Stimulated activated CD8-positive, alpha-beta memory T cell treated with anti-CD3 and anti-CD28 coated beads, Interleukin-15, amount 100 ng/mL, for 4 hours (primary cell): ENCODE measurements at places on chromosomes 11 and 22.

DNA sequence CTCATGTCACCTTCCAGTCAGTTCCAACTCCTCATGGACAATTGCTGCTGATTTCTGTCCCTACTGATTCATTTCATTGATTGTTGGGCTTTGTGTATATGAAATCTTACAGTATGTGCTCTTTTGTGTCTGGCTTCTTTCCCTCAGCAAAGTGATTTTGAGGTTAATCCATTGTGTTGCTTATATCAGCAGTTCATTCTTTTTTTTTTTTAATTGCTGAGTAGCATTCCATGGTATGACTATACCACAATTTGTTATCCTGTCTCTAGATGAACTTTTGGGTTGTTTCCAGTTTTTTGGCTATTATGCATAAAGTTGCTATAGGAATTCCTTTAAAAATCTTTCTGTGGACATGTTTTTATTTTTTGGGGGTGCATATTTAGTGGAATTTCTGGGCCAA lies 59.9 kb downstream of the NXPE1 start:
- no peak for DNase-seq

GRCh38 chr11:57131080-57131790 lies 50.5 kb upstream of the LRRC55 start:
- DNase-seq = no peak

- DNase-seq = no peak
Measured at GRCh38 chr22:20779014-20779817, 5.3 kb downstream of the SERPIND1 start.

DNA sequence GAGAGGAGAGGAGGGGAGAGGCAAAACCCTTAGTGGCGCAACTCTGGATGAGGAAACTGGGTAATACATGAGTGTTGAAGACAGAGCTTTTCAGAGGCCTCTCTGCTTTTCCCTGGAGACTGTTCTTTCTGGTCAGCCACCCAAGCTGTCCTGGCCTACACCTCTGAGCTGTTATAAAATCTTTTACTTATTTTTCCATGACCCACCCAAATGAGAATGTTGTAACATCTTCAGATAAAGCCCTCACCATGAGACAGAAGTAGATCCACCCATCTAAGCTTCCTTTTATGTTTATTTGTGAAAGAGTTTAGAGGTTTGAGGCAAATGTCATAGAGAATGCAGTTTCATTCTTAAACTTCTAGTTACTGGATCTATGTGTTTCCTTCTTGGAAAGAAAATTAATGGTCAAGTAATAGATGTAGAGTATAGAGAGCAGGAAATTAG lies 20.3 kb upstream of the APLP2 start:
- DNase-seq = no peak

- DNase-seq = no peak
Measured at GRCh38 chr11:86040919-86041850, 27.7 kb downstream of the PICALM start.

GRCh38 chr11:10459029-10459970 lies 4.2 kb downstream of the AMPD3 start:
- peak; percentile 43 for DNase-seq

- no peak for DNase-seq
Measured at GRCh38 chr11:79018371-79018849, 422.4 kb downstream of the TENM4 start.

- no peak for DNase-seq
Measured at GRCh38 chr11:14618060-14618459, 25.5 kb upstream of the PDE3B start.

DNA sequence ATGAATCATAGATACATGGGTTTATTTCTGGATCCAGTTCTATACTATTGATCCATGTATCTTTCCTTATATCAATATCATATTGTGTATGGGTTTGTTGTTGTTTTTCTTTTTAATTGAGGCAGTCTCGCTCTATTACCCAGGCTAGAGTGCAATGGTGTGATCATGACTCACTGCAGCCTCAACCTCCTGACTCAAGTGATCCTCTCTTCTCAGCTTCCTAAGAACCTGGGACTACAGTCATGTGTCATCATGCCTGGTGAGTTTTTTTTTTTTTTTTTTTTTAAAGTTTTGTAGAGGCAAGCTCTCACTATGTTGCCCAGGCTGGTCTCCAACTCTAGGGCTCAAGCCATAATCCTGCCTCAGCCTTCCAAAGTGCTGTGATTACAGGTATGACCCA lies 1589.4 kb upstream of the TENM4 start:
- no peak for DNase-seq

DNA sequence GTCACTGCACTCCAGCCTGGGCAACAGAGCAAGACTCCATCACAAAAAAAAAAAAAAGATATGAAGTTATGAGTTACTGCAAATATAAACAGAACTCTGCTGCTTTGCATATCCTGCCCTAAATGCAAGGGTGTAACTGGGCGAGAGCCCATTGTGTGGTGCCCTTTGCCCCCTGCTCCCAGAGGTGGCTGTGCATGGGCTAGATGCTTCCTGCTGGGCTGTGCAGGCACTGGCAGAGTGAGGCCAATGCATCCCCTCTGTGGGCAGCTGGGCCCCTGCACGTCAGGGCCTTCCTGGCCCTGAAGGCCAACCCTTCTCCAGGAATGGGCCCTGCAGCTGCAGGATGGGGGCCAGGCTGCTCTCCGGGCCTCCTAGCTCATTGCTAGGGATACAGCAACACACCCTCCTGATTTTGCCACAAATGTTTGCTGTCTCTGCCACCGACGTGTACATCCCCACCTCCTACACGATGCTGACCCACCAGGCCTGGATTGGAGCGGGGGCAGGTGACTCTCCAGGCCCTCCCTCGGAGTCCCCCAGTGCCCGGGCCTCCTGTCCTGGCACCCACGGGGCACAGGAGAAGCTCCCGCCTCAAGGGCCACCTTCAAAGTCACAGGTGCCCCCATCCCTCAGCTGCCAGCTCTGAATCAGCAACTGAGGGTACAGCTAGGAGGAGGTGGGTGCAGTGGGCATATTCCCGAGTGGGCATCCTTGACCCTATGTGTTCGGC lies 40.7 kb upstream of the COMT start:
- DNase-seq = no peak

DNA sequence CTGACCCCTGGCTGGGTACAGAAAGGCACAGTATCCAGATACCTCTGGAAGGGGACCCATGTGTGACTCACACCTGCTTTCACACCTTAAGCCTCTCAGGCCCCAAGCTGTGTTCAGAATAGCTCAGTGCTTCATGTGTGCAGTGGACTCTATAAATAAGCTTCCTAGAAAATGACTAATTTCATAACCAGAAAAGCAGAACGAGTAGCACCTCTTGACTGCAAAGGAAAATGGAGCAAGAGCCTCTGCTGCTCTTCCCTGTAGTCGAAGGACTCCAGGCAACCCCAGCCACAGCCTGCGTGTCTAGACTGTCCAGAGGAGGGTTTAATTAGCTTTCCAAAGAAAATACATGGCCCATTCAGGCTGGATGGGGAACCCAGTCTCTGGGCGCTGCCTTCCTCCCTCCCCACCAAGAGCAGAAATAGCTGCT lies 23.1 kb downstream of the PTPN5 start:
- no peak for DNase-seq

GRCh38 chr11:45678976-45679375 lies 13.6 kb upstream of the CHST1 start:
- DNase-seq = no peak

DNA sequence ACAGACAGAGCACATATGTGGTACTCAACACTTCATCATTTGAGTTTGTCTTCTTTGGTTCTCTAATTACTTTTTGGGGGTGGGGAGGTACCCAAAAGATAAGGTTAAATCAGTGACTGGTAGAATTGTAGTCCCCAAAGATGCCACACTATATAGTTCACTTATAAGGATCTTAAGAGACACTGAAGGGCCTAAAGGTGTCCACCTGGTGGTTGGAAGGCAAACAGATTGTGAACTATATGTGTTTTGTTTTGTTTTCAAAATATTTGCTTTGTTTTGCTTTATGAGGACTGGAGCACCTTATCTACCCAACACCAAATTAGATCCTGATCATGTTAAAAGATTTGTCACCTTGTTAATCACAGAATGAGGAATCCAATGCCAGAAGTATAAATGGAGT lies 136.1 kb downstream of the DCDC1 start:
- DNase-seq = no peak

DNA sequence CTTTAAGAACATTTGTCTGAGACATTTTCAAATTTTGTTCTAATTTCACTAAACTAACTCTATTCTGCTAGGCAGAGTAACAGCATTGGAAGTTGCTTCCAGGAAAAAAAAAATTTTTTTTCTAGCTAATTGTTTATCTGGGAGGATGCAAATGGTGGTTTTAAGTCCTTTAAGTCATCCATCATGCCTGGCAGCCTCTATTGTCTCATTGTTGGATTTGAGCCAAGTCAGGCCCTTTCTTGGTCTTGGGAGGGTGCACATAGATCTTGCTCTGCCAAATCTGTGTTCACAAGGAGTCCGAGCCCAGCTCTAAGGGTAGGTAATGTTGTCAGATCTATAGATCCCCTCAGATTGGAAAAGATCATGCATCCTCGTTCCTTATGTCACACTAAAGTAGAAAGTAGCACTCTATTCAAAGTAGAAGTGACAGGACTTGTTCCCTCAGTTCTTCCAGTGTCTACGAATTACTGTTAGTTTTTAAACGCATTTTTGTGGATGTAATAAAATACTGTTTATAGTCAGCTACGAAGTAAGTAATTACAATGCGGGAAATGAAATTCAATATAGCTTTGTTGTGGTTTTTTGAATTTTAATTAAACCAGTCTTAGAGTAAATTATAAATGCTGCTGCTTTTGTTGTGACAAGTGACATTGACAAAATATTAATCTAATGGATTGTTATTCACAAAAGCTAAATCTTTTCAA lies 166.0 kb upstream of the RASSF10 start:
- DNase-seq = no peak

- DNase-seq = no peak
Measured at GRCh38 chr11:63343130-63343529, 26.5 kb upstream of the SLC22A9 start.

GRCh38 chr22:49331223-49331815 lies 496.4 kb downstream of the BRD1 start:
- no peak for DNase-seq
